ENCODE measurements at places on chromosomes 5 and 9. TPM values are rescaled to one million over a fixed set of nuclear protein-coding genes. Genes with fewer than 3 reads are reported as not detected.

Gene SV2C
- total RNA-seq: 0.03 TPM

Gene SPATA31E1
- total RNA-seq: not detected

Gene HTR4
- total RNA-seq: not detected

Gene JAKMIP2
- 8.2 TPM for total RNA-seq

DNA sequence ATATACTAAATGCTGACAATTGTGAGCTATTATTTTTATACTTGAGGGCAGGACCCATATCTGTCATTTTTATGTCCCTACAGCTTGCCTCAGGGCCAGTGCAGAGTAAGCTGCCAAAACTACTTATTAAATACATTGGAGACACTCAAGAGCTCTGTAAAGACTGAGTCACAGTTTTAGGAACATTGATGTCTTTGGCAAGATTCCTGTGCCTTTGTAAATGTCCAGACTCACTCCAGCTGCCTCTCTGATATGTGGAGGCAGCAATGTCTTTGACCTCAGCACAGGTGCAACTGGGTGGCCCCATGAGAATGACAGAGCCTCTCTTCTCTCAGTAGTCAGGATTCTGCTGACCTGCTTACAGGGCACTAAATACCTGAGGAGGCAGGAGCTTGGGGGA lies 363.2 kb downstream of the OSTF1 start:
- H3K4me1 ChIP-seq: no peaks in the 10 kb centered on the region
- no peak for DNase-seq
- no peaks in the 10 kb centered on the region for H3K36me3 ChIP-seq

All from activated CD8-positive, alpha-beta T cell treated with anti-CD3 and anti-CD28 coated beads, Interleukin-2, amount 10 ng/mL, durations not matched to agents 7 days and 5 days (primary cell).